ENCODE measurements at places on chromosomes 12 and 14.

GRCh38 chr14:63237791-63238190 is 33.5 kb downstream of the RHOJ start:
- DNase-seq, result no peak

- no peak for DNase-seq
Measured at GRCh38 chr12:73266206-73266605, 994.0 kb downstream of the TRHDE start.

GRCh38 chr12:51779876-51780275 is 68.6 kb downstream of the FIGNL2 start:
- DNase-seq, result no peak

DNA sequence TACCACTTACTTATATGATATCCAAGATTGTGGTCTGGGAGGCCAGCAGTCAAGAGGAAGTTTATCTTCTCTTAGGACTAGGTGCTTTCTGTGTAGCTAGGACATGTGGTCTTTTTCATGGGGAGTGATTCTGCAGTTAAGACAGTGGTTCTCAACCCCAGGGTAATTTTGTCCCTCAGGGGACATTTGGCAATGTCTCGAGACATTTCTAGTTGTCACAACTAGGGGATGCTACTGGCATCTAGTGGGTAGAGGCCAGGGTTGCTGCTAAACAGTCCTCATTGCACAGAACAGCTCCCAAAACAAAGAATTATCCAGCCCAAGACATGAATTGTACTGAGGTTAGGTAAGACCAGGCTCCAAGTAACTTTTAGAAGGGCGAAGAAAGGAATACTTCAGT is 20.0 kb downstream of the AMDHD1 start:
- no peak for DNase-seq

DNA sequence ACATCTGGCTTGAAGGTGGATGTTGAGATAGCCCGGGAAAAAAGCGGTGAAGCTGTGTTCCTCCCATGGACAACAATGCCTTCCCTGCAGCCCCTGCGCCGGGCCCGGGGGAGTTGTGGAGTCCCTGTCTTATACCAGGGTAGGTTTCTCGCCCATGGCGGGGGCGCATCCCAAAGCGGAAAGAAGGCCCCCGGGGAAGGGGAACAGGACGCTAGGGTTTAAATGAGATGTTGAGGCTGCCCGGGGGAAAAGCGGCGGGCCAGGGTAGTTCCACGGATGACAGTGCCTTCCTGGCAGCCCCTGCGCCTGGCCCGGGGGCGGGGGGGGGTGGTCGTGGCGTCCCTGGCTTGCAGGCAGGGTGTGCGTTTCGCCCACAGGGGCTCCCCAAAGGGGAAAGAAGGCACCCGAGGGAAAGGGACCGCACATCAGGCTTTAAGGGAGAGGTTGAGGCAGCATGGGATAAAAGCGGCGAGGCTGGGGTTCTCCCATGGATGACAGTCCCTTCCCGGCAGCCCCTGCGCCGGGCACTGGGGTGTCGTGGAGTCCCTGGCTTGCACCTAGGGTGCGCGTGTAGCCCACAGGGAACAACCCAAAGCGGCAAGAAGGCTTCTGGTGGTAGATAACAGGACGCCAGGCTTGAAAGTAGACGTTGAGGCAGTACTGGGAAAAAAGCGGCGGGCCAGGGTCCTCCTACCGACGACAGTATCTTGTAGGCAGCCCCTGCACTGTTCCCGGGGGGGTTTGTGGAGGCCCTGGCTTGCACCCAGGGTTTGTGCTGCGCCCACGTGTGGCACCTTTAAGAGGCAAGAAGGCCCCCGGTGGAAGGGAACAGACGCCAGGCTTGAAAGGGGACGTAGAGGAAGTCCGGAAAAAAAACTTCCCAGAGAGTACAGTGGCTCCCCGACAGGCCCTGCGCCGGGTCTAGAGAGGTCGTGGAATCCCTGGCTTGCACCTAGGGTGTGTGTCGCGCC is 160.8 kb upstream of the ALG10B start:
- no peak for DNase-seq

GRCh38 chr14:100899884-100900771 is 3.4 kb downstream of the RTL1 start:
- DNase-seq, result no peak

- DNase-seq, result no peak
Measured at GRCh38 chr12:120007272-120007671, 18.2 kb downstream of the BICDL1 start.

DNA sequence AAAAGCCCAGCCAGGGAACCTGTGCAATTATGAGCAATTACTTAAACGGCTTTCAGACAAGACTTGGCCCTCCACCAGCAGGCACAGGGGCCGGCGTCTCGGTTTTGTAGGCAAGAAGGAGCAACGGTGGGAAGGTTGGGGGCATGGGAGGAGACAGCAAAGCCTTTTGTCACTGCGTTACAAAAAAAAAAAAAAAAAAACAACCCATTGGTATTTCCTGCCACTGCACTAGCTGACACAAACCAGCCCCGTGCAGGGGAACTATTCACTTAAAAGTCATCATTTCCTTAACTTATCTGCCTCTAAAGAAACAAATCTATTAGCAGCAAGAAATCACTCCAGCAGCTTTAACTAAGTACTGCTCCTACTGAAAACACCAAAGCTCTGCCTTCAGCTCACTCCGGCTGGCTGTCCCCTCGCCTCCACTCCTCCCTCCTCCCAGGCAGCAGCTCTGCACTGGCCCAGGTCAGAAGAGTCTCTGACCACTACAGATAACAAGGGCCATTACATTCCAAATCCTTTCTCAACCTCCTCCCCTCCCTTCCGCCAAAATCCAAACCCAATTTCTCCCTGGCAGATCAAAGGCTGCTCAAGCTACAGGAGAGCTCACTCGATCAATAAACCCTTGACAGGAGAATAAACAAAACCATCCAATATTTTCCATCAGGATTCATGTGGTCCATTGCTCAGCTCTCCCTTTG is 105.2 kb upstream of the CDKN3 start:
- DNase-seq, result no peak

DNA sequence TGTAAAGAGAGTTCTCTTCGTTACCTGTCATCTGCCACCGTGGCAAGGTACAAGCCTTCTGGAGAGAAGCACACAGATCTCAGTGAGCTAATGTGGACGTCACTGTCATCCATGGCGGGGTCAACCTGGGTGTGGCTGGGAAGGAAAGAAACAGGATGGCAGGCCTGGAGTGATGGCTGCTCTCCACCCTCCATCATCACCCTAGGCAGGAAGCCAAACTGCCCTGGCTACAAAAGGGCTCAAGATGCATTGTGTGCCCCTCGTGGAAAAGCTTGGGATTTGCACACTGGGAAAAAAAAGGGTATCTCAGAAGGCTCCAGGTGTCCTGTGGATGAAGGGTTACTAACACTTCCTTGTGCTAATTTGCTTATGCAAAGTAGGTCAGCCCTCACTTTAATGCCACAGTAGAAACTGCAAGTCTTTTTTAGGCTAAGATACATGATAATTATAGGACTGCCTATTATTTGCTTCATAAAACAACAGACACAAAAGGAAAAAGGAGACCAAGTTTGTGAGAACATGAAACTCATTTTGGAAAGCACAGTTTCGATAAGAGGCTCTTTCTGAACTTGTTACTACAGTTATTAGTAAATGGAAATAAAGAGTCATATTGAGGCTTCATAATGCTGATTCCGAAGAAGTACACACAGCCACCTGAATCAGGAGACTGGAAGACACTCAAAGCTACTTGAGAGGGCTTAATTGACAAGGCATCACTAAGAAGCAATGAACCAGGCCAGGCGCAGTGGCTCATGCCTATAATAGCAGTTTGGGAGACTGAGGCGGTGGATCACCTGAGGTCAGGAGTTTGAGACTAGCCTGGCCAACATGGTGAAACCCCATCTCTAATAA is 18.9 kb downstream of the RFC5 start:
- DNase-seq, result no peak

DNA sequence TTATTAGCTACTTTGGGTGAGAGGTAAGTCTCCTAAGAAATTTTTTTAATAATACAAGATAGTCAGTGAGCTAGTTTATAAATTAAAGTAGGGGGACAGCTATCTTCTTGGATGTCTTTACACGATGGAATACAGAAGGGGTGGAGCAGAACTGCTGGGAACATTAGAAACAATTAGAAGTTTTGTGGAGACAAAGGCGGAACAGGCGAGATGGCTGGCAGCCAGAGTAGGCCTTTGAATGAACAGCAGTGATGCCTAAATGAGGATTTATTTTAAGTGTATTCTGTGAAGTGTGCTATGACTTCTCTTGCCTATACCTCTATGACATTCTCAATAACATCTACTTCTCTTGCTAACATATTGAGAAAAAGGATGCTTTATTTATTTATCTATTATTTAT is 1345.3 kb upstream of the SEL1L start:
- DNase-seq, result no peak

- no peak for DNase-seq
Measured at GRCh38 chr14:44941591-44941990, 20.2 kb downstream of the KLHL28 start.

DNA sequence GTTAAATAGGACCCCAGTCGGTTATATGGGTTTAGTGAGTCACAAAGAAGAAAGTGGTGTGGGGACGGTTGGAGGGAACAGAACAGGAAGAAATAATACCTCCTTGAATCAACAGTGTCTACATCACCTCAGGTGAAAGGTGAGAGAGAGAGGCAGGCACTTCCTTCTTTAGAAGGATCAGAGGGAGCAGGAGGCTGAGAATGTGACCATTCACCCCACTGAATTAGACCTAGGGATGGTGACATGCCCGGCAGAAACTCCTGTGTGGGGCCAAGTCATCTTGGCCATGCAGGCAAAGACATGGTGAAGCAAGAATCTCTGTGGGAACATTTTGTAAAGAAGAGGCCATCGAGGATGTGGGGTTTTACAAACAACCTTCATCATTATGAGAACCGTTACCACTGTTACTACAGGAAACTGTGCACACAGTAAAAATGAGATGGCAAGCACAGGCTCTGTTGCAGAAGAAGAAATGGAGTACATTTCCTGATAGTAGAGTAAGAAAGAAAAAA is 1196.9 kb downstream of the VRK1 start:
- no peak for DNase-seq

DNA sequence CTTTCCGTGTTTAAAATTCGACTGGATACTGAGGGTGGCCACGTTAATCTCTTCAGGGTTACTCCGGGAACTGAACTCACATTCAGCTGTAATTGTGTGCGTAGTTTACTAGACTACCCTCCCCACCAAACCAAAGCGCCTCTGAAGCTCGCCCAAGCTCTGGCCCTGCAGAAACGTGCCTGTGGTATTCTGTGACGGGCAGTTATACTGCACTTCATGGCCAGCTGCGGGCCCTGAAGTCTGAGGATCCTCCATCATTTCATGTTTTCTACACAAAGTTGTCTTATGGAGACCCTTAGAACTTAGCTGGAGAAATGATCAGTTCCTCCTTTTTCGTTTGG is 688 bp downstream of the ZNF26 start:
- DNase-seq, result no peak

DNA sequence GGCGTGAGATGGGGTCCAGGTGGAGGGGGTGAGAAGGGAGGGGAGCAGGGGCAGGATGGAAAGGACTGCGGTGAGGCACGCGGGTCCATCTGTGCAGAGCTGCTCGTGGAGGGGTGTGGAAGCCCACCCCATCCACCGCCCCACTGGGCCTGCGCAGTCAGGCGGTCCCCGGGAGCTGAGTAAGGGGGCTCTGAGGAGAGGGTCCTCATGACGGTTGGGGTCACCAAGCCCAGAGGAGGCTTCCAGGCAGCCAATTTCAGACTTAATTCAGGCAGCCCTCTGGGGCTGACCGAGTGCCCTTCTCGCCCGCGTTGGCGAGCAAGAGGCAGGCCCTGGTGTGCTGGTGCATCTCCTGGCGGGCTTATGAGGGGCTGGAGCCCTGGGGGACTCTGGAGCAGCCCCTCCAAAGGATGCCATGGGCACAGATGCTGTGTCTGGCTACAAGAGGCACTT is 115.5 kb downstream of the KIF26A start:
- DNase-seq, result no peak

DNA sequence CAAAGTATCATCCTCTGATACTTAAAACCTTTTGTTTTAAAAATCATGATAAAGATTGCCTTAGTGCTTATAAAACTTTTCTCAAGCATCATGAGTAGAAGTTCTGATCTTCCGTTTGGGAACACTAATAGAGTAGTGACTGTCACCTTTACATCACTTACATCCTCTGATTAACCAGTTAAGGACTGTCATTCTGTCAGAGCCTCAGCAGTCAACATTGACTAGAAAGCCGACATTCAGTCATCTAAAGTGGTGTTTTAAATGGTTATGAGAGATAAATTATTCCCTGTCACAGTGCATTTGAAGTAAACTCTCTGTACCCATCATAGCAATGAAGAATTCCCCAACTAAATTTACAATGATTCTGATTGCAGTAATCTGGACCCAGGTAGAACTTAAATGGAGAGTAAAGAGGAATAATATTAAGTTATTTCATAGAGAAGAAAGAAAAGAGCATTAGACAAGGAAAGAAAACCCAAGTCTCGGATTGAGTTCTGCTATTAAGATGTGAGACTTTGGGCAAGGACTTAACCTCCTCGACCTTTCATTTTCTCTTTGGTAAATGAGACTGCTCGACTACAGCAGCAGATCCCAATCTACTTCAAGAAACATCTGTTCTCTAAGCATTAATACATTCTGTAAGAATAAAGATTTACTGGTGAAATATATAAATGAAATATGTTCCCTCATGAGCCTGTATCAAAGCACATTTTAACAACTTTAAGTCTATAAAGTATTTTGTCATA is 563.9 kb upstream of the LMO3 start:
- DNase-seq, result no peak

GRCh38 chr12:22709292-22709691 is 84.3 kb downstream of the ETNK1 start:
- DNase-seq, result no peak

- DNase-seq, result no peak
Measured at GRCh38 chr12:53201177-53201541, 5.9 kb downstream of the ITGB7 start.

DNA sequence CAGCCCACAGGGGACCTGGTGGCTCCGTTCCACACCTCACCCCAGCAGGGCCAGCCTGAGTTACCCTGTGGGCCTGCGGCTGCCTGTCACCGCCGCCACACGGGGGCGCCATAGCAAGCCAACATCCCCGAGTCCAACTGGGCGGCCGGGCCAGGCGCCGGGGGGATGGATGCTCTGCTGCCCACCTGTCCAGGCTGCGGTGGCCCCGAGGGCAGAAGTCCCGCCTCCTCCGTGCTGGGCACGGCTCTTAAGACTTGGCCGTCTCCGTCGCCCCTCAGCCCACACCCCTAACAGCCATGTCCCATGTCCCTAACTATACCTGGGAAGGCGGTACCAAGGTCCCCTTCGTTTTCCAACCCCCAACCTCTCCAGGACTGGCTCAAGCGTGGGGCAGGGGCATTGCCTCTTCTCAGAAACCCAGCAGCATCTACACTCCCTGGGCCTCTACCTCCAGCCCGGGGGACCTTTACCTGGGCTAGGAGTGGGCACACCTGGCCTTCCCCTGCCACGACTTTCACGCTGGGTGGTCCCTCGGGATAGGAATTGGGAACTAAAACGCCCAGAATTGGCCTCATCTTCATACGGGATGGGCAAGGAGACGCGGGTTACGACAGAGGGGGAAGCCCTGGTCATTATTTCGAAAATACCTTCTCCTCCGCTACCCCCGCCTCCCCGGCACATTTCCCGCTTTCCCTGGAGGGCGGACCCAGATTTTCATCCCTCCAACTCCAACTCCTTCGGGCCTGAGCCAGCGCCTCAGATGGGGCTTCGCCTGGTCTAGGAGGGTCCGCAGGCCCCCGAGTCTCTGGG is 1.1 kb upstream of the CYP46A1 start:
- peak; percentile 65 for DNase-seq

- DNase-seq, result no peak
Measured at GRCh38 chr12:118850244-118850825, 131.0 kb upstream of the SRRM4 start.

- DNase-seq, result no peak
Measured at GRCh38 chr14:96254687-96255086, 1.3 kb upstream of the BDKRB1 start.

GRCh38 chr12:121582583-121583333 is 1.9 kb upstream of the KDM2B start:
- no peak for DNase-seq

- no peak for DNase-seq
Measured at GRCh38 chr14:102975662-102976061, 53.2 kb downstream of the AMN start.
